Thoracic aorta (tissue), 2 donors: ENCODE measurements at places on chromosomes 5 and 9.

- no peak for DNase-seq
Observed at GRCh38 chr9:99169982-99170761, 51.6 kb downstream of the ALG2 start.

- no peak for DNase-seq
Observed at GRCh38 chr5:74866596-74867162, 492 bp upstream of the FAM169A start.

DNA sequence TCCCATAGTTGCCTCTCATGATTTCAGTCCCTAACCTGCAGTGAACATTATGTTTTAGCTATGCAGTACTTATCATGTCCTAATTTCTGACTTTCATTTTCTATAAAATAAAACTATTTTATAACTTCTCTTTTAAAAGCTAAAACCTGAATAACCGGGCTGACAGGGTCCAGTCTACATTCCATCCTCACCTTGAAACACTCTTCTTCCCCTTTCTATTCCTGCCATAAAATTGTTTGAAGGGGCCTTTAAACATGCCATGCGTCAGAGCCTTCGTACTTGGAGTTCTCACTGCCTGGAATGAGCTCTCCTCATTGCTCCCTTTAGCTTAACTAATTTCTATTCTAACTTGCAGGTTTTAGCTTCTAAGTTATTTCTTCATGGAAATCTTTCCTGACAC lies 143.0 kb upstream of the PRLR start:
- DNase-seq: no peak

DNA sequence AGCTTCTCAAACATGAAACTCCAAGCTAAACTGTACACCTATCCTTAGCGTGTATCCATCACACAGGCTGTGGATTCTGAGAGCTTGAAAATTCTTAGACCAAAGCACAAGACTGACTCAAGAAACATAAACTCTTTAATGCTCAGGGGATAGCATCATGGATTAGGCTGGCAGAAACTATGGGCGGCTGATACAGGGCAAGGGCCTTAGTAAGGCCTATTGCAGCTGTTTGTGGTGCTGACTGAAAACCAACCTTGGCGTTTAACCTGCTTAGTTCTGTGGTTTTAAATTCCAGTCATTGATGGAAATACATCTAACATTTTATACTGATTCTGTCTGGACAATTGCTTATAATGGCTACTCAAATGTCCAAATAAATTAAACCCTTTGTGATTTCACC lies 183.7 kb downstream of the TLR4 start:
- no peak for DNase-seq

- no peak for DNase-seq
Observed at GRCh38 chr9:82757924-82758323, 305.0 kb downstream of the RASEF start.
